ENCODE measurements at places on chromosomes 4 and X.
A peak's percentile ranks its signal among the peaks of the same experiment; 100 is the strongest.

DNA sequence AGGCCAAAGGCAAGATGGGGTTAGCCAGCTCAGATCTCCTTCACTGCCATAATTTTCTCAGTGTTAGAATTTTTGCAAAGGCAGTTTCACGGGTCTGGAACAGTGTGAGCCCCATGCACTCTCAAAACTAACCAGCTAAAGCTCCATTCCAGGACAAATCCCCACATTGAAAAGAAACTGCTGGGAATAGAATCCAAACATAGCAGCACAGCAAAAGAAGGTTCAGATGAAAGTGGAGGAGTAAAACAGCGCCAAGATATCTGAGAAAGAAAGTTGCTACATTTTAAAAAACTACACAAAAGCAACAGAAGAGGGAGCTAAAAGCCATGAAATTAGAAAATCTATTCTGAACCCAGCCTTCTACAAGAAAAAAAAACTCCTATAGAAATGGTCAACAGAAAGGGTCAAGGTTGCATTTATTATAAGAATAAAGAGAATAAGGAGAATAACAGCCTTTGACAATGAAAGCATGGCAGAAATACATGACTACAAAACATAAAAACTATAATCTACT is 39.6 kb upstream of the SLC7A3 start:
- no peak for DNase-seq

DNA sequence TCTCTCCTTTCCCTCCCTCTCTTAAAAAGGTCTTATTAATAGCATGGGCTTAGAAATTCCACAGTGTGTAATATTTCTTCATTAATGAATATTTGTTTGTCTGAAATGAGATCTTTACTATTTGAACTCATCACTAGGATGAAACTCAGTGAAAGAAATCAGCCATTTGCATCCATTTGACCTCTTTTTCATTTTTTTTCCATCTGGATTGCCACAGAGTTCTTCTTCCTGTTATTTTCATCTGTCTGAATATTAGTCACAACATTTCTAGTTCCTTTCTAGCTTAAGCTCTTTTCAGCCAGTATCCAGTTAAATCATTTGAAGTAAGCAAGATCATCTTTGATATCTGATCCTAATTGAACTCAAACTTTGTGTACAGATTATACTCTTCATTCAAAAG is 69.2 kb upstream of the PLS3 start:
- no peak for DNase-seq

DNA sequence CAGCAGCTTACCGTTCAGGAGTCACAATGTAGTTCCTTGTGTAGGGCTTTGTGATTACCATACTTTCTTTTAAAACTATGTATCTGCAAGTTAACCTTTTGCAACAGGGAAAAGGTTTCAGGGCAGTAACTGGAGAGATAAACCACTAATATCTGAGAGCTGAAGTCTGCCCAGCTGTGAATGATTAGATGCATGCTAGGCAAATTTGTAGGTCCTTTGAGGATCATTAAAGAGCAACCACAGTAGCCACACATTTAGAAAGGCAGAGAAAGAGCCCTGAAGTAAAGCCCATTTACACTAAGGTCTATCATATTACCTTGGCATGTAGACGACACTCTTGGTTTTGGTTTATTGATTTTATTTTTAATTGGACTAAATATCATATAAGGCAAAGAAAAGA is 60.0 kb downstream of the ATP8A1 start:
- DNase-seq, result no peak

DNA sequence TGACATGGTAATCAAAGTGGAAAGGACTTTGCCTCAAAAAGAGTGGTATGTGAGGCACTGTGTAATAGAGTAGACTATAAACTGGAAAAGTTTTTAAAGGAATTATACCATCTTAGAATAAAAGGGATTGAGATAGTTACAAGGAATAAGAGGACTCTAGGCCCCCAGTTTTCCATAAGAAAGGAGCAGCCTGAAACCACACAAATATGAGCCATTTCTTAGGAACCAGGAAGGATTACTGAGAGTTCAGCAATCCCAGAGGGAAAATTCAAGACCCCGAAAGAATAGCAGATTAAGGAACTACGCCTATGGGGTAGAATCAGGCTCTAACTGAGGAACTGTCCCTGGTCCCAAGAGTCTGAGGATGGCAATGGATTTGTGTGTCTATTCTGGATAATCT is 1213.3 kb downstream of the C4orf33 start:
- DNase-seq, result no peak

GRCh38 chr4:38290366-38290765 is 330.2 kb downstream of the PTTG2 start:
- peak; percentile 57 for DNase-seq

GRCh38 chrX:40778861-40779575 is 43.7 kb upstream of the MED14 start:
- DNase-seq, result no peak

DNA sequence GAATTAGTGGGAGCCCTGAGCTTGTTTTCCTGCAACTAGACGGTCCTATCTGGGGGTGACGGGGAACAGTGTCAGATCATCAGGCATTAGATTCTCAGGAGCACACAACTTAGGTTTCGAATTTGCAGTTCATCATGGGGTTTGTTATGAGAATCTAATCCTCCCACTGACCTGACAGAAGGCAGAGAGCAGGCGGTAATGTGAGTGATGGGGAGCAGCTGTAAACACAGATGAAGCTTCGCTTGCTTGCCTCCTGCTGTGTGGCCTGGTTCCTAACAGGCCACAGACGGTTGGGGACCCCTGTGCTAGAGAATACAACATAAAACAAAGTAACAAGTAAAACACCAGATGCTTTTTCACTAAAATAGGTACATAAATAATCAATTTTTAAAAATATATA is 86.2 kb upstream of the BLTP1 start:
- DNase-seq, result no peak

DNA sequence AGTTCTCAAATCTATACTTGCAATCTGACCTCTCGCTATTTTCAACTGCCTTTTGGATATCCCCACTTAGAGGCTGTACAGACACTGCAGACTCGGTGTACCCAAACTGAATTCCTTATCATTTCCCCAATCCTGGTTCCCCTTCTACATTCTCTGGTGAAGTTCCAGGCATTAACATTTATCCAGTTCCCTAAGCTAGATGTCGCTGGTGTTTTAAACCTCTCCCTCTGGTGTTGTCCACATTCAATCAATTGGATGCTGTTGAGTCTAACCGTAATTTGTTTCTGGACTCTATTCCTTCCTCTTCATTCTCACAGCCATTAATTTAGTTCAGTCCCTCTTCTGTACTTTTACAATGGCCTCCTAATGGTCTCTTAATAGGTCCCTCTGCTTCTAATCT is 7.2 kb upstream of the STK26 start:
- no peak for DNase-seq

DNA sequence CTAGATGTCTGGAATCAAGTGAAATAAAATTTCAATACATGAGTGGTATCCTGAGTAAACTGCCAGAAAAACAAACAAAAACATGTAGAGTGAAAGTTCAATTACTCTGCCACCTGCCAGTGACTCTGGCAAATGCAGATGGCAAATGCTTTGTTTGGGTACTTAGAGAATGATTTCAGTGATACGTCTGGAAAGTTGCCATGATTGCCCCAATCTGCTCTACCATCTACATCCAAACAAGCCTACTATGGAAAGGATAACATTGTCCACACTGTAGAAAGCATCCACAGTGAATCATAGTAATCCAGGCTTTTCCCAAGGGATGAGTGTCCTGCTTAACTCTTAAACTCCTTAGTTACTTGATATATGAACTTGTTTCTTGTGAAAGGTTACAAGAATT is 3.4 kb downstream of the SPATA4 start:
- no peak for DNase-seq

GRCh38 chr4:153067376-153067775 is 131.3 kb downstream of the FHDC1 start:
- no peak for DNase-seq
